ENCODE measurements at places on chromosomes 3 and 15.

- no peak for DNase-seq
Observed at GRCh38 chr15:61907753-61908086, 152.5 kb downstream of the VPS13C start.

DNA sequence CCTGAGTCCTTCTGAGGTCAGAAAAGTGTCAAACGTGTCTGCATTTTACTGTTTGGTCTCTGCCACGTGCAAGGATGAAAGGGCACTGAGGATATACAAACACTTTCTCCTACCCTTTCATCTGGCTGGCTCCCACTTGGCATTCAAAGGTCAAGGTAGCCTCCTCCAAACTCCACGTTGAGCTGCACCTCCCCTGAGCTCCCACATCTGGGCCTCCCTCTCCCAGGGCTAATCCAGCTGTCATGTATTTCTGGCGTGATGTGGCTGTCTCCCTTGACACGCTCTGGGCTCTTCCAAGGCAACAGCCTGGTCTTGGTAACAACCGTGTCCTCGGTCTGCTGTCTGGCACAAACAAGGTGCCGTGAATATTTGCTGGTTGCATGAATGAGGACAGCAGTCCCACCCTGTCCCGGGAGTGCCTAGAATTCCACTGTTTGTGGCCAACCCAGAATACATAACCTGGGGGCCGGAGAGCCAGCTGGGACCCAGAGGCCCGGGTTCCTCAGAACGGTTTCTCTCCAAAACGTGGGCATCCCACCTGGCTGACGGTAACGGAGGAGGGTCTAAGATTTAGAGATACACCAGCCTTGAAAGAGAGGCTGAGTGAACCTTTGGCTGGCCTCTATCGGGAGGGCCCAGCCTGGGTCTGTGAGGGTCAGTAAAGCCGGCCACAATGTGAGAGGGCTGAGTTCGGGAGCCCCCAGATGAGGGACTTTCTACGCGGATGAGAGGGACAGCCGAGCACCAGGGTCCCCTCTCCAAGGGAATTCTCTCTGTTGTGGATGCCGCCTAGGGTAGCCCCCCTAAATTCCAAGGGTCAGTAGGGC, 767 bp downstream of the GLT8D1 start:
- DNase-seq: no peak

DNA sequence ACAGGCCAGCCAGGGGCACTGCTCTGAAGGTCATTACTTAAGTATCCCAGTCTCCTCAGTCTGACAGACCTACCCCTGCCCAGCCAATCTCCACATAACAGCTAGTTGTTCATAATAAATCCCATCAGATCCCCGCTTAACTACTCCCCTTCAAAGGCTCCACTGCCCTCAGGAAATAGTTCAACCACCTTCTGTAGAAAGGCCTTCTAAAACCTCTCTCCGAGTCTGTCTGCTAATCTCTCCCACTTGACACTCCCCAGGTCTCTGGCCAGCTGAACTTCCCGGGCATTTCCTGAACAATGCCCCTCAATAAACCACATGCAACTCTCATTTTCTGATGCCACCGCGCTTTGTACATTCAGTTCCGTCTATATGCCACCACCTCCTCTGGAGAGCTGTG, 6.0 kb downstream of the PRC1 start:
- no peak for DNase-seq

DNA sequence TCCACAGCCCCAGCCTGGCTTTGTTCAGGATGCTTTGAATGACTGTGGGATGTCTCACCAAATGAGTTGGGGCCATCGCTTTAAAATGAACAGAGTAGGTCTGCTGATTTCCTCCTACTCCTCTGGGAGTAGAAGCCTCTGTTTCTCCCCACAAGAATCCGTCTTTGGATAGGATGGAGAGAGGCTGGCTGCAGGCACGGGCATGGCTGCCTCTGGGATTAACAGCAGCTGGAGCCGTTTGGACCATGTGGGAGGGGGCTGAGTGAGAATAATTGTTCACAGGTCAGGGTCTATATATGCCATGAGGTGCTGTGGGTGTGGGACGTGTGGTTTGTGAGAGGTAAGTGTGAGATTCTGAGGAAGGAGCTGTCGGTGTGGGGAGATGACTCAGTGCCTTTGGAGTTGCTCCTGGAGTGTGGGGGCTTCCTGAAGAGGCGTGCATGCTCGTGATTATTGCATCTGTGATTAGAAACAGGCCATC, 48.0 kb upstream of the APEH start:
- DNase-seq: no peak

DNA sequence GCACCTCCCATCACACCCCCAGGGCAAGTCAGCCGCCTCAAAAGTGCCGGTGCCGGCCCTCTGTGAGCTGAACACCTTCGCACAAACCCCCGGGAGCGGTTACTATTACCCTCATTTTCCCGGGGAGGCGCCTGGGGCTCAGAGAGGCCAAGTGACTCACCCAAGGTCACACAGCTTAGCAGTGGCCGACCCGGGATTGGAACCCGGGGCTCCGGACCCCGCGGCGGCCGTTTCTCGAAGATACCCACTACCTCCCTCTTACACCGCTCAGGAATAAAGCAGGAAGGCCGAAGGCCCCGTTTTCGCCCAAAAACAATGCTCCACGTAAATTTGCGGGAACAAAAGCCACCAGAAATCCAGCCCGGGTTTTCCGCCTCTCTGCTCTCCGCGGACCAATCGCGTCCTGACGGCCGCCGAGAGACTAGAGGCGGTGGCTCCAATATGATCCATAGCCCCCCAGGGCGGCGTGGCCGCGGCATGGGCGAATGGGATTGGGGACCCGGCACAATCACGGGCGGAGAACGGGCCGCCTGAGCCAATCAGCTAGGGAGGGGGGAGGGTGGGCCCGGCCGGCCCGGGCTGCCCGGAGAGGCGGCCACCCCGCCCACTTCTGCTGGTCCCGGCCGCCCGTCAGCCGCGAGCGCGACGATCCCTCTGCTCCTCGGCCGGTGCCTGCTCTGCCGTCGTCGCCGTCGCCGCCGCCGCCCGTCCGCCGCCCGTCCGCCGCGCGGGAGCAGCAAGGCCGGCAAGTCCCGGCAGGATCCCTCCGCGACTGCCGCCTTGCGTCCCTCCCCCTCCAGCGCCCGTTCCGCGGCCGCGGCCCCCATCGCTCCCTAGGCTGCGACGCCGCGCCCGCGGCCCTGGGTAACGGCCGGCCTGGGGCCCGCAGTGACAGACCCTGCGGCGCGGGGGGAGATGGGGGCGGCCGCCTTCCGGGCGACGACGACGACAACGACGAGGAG, 177.0 kb downstream of the OR4M2 start:
- no peak for DNase-seq

GRCh38 chr15:66718220-66718988, 16.4 kb downstream of the SMAD6 start:
- DNase-seq: no peak
